Stimulated activated naive CD8-positive, alpha-beta T cell treated with anti-CD3 and anti-CD28 coated beads, Interleukin-15, amount 100 ng/mL, for 72 hours (primary cell): ENCODE measurements at places on chromosomes 1 and 21.

DNA sequence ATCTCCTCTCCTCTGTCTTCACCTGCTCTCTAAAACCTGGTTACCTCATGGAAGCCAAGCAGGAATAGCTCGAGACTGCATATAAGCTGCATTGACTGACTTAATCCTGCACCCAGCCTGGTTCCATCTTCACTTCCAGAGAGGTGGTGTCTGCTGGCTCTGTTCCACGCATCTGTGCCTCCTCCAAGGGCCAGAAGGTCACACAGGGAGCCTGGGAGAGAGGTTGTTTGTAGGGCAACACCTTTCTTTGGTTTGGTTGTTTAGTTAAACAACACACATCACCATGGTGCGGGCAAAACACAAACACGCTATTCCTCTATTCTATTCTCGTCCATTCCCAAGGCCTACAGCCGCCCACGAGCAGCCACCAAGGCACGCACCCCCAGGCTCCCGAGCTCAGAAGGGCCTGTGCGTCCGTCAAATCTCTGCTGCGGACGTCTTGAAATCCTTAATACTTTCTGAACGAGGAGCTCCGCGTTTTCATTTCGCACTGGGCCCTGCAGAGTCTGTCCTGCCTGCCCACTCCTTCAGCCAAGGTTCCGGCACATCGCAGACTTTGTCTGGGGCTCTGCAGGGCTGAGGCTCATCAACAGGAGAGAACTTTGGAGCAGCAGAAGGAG is 116.2 kb downstream of the RIPK4 start:
- DNase-seq, result no peak

DNA sequence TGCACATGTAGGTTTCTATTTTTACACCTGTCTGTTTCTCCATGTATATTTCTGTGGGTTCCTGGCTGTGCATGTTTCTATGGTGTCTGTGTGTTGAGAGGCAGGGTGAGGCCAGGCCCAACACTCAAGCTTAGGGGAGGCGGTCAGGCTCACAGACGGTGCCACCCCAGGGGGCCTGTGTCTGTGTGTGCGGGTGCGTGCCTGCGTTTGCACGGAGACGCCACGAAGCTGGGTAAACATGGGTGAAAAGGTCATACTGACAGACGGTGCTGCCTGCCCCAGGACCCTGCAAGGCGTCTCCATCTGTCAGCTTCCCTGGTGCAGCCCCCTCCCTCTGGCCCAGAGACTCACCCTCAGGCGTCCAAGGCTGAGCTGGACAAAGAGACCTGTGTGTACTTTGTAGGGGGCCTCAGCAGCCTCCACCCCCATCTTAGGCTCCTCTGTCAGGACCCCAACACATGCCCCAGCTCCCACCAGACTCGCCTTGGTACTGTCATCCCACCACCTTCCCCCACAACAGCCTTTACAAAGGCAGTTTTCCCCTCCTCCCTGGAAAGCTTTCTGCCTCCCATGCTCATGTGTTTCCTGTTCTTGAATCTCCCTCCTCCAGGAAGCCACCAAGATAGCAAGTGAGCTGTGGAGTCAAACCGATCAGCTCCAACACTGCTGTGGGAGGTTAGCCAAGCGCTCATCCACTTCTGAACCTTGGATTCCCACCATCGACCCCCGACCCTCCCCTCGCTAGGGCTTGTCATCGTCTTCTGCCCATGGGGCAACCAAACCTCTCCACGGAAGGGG is 34.1 kb downstream of the PTPRF start:
- no peak for DNase-seq

DNA sequence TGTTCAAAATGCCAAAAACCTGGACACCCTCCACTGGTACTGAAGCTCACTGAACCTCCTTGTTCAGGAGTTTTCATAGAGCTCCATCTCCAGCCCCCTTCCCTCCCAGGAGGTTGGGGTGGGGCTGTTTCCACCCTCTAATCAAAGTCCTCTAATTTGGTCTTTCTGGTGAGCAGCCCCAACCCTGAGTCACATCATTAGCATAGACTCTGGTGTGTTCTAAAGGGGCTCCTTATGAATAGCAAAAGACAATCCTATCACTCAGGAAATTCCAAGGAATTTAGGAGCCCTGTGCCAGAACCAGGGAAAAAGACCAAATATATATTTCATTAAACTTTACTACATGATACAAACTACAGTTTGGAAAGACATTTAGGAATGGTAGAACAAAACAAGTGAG is 13.2 kb upstream of the UBE4B start:
- DNase-seq, result no peak

DNA sequence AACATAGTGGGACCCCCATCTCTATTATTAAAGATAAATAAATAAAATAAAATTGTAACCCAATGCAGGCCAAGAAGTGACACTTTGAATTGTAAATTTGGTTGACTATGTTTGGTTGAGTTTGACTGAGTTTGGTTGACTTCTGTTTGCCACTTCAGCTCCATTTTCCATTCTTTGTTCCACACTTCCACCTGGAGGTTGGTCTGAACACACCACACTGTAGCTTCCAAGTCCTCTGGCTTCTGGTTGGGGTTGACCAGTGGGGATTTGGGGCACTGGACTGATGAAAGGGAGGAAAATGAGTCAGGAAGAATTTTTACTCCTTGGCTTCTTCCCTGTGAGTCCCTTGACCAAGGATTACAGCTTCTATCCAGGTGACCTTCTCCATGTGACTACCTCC is 40.6 kb upstream of the DIPK1A start:
- DNase-seq, result no peak

- DNase-seq, result no peak
These were observed 125.8 kb downstream of the TLR5 start for GRCh38 chr1:223017291-223017690.

GRCh38 chr1:242006976-242007375 is 8.1 kb upstream of the MAP1LC3C start:
- no peak for DNase-seq

GRCh38 chr1:155977690-155978324 is 540 bp downstream of the ARHGEF2 start:
- peak; percentile 59 for DNase-seq

- DNase-seq, result no peak
These were observed 75.3 kb downstream of the NTMT2 start for GRCh38 chr1:170221031-170221430.
